Activated T-cell treated with anti-CD3 and anti-CD28 coated beads, Interleukin-2, amount 50 U/mL, for 48 hours (primary cell): ENCODE measurements at places on chromosomes 12 and 14.

DNA sequence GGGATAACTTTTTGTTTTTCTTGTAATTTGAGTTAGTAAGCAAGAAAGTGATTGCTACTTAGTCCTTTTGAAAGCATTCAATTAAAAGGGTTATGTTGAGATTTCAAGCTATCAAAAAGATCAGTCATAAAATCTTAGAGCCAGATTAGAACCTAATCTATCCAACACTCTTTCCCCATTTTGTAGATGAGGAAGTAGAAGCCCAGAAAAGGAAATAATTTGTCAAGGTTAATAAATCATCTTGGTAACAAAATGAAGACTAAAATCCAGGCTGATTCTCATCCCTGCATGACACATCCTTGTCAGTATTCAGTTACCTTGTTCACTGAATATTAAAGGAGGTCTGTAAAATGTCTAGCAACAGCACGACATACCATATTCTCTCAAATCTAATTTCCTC lies 26.5 kb downstream of the PPP1R13B start:
- DNase-seq, result no peak

DNA sequence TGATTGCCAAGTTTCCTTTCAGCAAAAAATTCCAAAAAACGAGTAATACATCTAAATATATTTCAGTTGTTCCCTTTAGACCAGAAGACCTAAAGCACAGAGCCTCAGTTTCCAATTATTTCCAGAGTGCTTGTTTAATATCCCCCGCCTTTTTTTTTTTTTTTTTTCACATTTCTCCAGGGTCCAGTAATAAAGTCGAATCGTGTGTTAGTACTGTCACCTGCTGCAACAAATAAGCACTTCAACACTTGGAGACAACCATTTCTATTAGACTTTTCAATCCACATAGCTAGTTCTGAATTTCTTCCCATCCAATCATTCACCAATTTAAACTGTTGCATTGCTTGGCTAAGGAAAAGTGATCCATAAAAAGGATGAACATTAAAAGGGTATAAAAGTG lies 13.6 kb downstream of the PDE6H start:
- no peak for DNase-seq

GRCh38 chr12:65275627-65276026 lies 2.9 kb upstream of the MSRB3 start:
- no peak for DNase-seq

DNA sequence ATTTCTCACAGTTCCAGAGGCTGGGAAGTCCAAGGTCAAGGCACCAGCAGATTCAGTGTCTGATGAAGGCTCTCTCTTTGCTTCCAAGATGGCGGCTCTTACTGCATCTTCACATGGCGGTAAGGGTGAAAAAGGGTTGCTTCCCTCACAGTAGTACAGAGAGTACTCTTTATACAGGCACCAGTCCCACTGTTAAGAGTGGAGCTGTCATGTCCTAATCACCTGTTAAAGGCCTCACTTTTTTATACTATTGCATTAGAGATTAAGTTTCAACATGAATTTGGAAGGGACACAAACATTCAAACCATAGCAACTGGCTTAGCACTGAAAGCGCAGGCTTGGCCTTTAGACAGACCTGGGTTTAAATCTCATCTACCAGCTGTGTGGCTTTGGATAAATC lies 50.0 kb upstream of the TCL1A start:
- no peak for DNase-seq

DNA sequence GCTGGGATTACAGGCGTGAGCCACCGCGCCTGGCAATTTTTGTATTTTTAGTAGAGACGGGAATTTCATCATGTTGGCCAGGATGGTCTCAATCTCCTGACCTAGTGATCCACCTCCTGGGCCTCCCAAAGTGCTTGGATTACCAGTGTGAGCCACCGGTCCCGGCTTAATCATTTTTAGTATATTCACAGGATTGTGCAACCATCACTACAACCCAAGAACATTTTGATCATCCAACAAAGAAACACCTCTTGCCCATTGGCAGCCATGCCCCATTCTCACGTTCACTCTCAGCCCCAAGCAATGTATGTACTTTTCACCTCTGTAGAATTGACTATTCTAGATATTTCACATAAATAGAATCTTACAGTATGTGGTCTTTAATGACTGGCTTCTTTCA lies 19.9 kb downstream of the SP1 start:
- no peak for DNase-seq

DNA sequence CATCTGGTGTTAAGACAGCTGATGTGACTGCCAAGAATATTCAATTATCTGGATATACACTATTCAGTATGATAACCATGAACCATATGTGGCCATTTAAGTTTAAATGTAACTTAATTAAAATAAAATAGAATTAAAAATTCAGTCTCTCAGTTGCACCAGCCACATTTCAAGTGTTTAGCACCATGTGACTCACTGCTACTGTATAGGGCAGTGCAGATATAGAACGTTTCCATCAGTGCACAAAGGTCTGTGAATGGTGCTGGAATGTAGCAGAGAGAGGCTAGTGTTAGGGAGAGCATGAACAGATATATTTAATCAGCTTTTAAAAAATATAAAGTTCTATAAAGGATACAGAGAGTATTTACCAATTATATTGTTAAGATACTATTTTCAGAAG lies 28.7 kb downstream of the ARID4A start:
- no peak for DNase-seq

- no peak for DNase-seq
Observed at GRCh38 chr12:5432011-5432400, at the start of gene NTF3. Gene NTF3, plus strand, starts transcription at chr12:5432108. Its CDS starts 217 bp downstream, at chr12:5432325.

- DNase-seq, result no peak
Observed at GRCh38 chr12:28248555-28249145, 58.4 kb downstream of the CCDC91 start.

DNA sequence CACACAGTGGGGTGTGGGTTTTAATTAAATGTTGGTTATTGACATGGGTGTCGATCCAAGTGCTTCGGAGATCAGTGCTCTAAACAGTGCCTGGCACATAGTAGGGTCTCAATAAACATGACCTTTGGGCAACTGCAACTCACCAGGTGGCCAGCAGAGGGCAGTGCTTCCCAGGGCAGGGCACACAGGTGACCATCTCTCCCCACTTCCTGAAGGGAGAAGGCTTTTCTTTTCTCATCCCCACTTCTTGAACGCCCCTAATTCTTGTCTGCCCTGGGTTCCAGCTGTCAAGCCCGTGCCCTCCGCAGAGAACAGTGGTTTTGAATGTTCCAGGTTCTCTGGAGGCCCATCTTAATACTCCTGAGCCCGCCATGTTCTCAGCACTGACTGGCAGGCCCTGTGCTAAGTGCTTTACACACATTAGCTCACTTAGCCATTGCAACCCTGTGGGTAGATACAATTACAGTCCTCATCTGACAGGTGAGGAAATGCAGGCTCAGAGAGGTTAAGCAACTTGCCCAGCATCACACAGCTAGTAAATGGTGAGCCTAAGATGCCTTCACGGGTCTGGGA lies 16.3 kb downstream of the RAPGEF3 start:
- peak; percentile 89 for DNase-seq

- no peak for DNase-seq
Observed at GRCh38 chr12:121159467-121160307, 27.0 kb downstream of the P2RX7 start.

- no peak for DNase-seq
Observed at GRCh38 chr12:89863968-89864367, 155.3 kb upstream of the ATP2B1 start.

GRCh38 chr12:30501718-30502117 lies 194.0 kb downstream of the IPO8 start:
- no peak for DNase-seq

GRCh38 chr14:65228436-65228835 lies 126.1 kb upstream of the MAX start:
- no peak for DNase-seq

- DNase-seq, result no peak
Observed at GRCh38 chr12:11150832-11151231, 16.4 kb upstream of the TAS2R30 start.

- no peak for DNase-seq
Observed at GRCh38 chr12:122875590-122876220, 20.2 kb downstream of the VPS37B start.
